ENCODE measurements at places on chromosomes 7 and 10.

- DNase-seq, result no peak
Observed at GRCh38 chr10:44083719-44084400, 301.0 kb downstream of the CXCL12 start.

DNA sequence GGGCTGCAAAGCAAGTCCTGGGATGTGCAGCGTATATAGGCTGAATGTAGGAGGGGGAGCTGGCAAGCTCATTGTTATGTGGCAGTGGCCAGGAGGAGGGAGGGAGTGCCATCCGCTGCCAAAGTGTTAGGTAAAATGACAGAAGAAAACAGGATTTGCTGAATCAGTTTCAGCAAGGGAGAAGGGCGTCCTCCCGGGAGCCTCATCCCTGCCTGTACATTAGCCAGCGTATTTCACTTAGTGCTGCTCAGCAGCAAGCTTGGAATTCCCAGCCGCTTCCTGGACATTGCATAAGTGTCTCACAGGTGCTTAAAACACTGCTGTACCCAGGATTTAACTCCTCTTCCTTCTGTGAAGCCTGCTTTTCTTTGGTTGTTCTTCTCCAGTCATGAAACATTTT is 2.5 kb downstream of the NIPSNAP2 start:
- DNase-seq, result peak; percentile 42

DNA sequence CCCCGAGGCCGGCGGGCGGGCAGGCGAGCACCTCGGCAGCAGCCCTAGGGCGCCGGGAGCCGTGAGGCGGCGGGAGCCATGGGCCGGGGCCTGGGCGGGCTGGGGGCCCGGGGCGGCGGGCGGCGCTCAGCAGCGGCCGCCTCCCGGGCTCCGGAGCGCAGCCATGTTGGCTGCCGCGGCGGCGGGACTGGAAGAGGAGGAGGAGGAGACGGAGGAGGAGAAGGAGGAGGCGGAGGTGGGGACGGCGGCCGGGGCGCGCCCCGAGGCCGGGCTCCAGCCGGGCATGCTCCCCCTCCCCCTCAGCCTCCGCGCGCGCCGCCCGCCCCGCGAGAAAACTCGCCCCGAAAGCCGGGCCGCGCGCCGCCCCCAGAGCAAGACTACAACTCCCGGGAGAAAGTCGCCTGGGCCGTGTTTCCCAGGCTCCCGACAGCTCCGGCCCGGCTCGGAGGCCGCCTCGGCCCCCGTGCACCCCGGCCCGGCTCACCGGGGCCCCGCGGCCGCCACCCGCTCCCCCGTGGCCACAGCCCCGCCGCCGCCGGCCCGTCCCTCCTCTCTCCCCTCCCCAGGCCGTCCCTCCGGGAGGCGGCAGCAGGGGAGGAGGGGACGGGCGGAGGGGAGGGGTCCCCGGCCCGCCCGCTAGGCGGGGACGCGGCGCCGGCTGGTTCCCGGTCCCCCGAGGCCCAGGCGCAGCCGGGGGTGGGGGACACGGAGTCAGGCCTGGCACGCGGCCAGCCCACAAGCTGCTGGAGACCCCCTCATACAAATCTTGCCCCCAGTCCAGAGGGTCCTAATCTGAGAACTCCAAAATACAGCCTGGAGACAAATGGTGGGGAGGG is at the start of gene DLG5:
Gene DLG5 (minus strand): TSS at position 190 of the 836 bp plus-strand sequence. CDS start 235 bp downstream, outside the sequence.
- DNase-seq, result peak; percentile 43

GRCh38 chr7:95772771-95773581 is 622 bp downstream of the DYNC1I1 start:
- no peak for DNase-seq

GRCh38 chr7:40720416-40720815 is 585.6 kb downstream of the SUGCT start:
- no peak for DNase-seq

DNA sequence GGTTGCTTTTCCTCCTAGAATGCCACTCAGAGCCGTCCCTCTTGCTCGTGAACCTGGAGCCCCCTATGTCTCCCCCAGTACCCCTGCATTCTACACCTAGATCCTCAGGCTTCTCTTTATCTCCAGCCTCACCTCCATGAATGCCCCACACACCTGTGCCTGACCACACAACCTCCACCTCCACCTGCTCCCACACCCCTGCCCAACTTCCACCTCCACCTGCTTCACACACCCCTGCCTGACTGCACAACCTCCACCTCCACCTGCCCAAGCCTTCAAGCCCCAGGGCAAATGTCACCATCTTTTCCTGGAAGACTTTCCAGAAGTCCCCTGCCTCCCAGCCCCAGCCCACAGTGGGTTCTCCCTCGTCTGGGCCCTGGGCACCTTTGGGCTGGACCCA is 6.9 kb upstream of the LFNG start:
- no peak for DNase-seq

GRCh38 chr10:75304741-75305390 is 69.1 kb upstream of the COMTD1 start:
- DNase-seq, result no peak

DNA sequence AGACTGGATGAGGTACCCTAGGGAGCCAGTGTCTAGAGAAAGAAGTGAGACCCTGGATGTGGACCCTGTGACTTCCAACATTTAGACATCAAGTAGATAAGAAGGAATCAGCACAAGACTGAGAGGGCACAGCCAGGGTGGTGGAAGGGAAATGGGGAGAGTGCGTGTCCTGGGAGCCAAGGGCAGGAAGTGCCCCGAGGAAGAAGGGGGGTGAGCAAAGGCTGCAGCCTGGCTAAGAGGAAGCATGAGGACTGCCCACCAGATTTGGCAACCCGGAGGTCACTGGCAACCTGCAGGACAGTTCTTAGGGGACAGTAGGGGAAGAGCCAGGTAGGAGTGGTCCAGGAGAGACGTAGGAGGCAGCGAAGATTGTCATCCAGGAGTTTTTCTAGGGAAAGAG is 14.8 kb downstream of the COL13A1 start:
- DNase-seq, result no peak

DNA sequence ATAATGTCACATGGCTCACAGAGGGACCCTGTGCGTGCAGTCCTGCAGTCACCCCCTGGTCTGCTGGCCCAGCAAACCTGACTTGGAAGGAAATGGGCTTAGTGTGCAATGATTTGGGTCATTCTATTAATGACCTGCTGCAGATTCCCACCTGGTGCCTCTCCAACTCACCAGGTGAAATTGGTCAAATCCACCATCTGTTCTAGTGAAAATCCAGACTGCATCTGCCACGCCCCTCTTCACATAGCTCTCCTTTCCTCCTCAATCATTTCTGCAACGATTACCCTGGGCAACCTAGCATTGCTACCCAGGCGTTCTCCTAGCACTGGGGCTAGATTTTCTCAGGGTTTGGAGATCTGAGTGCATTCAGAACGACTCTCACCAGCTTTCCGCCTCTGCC is 29.4 kb downstream of the SRRM3 start:
- DNase-seq, result no peak

DNA sequence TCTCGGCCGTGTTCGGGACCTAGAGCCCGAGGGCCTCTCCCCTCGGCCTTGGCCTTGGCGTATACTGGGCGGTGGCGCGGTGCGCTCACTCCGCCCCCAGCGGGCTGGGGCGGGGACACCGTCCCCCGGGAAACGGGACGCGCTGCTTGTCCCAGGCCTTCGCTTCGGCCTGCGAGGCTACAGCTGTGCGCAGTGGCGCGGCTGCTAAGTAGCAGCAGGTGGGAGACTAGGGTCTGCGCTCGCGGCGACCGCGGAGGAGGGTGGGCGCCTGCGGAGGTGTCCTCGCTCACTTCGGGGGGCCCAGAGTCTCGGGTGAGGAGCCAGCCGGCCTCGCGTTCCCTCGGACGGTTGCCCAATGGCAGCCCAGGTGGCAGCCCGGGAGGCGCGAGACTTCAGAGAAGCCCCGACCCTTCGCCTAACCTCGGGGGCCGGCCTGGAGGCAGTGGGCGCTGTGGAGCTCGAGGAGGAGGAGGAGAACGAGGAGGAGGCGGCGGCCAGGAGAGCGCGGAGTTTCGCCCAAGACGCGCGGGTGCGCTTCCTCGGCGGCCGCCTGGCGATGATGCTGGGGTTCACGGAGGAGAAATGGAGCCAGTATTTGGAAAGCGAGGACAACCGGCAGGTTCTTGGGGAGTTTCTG is at the start of gene DNAH11:
Gene DNAH11 (plus strand): TSS at position 149 of the 637 bp plus-strand sequence. CDS start 207 bp downstream, at position 356.
- peak; percentile 49 for DNase-seq

DNA sequence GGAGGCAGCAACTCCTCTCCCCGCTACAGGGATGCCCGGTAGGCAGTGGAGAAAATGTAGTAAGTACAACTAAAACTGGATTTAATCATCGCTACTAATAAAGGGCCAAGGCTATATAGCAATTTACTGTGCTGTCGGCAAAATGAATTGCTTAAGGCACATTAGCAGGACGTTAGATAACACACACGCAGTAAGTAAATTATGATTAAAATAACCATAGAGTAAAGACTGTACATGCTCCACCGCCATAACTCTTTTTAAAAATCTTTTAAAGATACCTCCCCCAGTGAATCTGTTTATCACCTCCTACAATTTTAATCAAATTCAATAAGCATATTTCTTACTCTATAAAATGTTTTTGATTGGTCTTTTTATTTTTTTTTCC is 371.4 kb upstream of the MGMT start:
- DNase-seq, result no peak

DNA sequence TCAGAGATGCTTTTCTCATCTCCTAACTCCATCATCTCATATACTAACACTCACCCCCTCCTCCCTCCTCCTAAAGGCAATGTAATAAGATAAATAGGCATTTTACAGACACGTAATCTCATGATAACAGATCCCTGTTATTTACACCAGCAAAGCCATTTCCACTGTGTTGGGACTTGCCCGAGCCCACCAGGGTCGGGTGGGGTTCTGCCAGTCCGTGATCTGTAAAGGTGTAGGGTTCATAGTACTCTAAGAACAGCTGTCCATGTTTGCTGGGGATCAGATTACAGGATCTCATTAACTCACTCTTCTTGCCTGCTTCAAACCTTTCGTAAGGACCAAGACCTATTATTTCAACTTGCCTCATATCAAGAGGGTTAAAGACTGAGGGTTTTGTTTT is 172.4 kb downstream of the FZD1 start:
- no peak for DNase-seq

DNA sequence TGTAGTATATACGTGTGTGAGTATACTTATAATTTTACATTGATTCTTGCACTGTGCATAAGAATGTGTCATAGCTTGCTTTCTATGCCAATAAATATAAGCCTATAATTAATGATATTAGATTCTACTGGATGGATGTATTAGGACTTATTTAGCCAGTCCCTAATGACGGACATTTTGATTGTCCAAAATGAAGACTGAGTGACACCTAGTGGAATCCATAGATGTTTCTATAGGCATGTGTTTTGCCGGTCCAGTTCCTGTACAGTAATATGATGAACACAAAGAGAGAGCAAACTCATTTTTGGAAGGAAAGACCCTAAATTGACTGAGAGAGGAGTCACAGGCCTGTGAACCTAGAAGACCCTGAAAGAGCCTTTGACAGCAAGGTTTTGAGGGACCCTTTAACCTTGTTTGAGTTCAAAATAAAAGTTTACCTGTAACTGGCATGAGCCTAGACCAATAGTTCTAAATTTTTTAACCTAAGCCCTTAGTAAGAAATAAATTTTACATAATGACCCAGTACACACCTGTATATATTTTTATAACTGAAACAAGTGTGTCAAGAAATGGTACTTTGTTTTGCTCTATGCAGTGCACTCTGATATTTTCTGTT is 42.4 kb upstream of the AGBL3 start:
- peak; percentile 48 for DNase-seq

DNA sequence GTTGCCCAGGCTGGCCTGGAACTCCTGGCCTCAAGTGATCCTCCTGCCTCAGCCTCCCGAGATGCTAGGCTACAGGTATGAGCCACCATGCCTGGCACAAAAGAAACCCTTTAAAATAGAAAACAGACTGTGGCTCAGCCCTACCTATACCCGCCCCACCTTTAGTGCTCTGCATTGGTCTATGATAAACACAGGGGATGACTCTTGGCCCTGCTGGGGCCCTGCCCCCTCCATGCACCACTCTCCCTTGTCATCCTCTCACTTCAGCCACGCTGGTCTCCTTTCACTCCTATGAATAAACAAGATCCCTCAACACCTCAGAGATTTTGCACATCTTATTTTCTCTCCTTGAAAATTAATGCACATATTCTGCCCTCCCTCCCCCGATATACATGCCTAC is 251.4 kb upstream of the KLF14 start:
- DNase-seq, result no peak

DNA sequence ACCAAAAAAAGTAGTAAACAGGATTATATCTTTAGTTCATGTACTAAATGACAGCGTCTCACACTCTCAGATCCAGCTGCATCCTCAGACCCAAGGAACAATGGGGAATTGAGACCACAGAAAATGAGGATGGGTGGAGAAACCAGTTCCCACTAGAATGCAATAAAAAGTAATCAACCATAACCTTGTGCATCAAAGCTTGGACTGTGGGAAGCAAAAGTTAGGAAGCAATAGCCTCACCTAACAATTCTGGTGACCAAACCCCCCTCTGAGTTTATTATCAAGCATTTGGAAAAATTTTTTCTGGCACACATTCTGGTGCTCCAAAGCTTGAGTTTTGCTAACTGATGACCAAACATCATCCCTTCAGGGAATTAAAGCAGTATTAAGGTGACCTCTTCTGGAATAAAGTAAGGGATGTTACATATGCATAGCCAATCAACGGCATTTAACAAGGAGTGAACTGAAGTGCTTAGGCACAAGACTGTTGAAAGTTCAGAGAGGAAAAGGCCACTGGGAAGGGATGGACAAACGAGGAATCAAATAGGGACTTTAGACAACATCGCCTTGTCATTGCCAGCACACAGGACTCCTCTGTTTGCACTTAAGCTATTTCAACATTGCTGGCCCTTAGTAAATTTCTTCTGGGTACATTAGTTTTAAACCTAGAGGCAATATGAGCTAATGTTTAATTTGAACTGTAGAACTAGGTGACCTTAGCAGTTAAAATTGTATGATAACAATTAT is 1.2 kb upstream of the MAT1A start:
- no peak for DNase-seq

DNA sequence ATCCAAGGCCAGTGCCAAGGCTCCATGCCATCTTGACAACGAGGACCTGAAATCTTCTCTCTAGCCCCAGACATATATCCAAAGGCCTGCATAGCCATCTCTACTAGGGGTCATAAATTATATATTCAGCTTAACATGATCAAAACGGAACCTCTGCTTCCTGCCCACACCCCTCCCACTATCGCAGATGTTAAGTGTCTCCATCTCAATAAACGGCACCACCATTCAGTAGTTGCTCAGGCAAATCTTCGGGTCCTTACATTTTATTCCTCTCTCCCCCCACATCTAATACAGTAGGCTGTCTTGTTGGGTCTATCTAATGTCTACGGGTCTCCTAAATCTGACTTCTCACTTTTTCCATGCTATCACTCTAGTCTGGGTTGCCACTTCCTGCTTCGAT is 201.1 kb upstream of the PLXNA4 start:
- no peak for DNase-seq

DNA sequence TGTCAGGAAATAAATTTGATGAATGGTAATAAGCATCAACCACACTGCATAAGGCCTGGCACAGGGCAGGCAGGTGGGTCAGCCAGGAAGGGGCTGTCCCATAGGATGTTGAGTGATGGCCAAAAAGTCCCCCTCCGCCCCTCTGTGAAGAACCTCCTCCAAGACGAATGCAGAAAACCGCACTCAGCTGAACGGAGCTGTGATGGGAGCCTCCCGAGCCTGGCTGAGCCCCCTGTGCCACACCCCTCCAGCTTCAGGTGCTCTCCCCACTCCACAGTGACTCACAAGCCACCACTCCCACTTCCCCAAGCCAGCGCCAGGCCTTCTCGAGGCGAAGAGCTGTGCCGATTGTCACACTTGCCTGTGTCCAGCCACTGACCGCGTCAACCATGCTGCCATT is 184.2 kb downstream of the MAD1L1 start:
- DNase-seq, result no peak

GRCh38 chr7:139661043-139661440 is 116.8 kb downstream of the HIPK2 start:
- DNase-seq, result no peak

GRCh38 chr10:131795761-131796160 is 105.0 kb upstream of the PPP2R2D start:
- no peak for DNase-seq

Data from hematopoietic multipotent progenitor cell treated with erythropoietin and hydrocortisone succinate and interleukin-3 and kit ligand, for 8 days (in vitro differentiated cells).